WTC11 (cell line): ENCODE measurements at places on chromosomes 5 and 9.

DNA sequence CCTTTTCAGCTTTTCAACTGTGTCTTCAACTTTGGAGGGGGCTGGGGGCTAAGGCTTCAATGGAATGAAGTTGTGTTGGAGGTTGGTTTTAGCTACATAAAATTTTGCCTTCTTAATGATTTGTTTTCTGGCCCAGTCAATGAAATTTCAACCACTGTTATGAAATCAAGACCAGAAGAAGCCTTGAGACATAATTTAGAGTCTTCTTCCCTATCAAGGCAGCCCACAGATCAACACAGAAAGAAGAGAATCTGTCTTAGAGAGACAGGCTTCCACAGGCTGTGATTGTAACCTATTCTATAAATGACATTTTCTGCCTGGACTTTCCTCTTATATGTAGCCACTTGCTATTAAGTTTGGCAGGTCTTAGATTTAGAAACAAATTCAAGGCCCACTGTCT is 46.5 kb upstream of the ZSWIM6 start:
- DNase-seq: no peak

DNA sequence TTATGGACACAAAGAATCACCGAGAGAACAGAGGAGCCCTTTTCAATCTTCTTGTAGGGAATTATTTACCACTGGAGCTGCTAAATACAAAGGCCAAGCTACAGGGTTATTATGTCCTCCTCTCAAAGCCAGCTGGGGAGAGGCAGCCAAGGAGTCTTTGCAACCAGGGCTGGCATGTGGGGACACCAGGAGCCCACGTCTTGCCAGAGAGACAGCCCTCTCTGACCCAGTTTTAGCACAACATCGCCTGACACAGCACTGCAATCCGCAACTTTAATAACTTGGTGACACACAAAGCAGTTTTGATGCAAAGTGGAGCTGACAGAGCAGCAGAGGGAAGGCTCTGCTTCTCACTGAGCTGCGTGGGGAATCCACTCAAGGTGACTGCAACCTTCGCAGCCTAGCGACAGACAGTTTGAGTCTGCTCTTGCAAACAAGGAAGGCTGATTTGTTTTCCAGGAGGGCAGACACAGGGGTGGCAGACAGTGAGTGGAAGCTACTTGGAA is 33.6 kb downstream of the TLR4 start:
- no peak for DNase-seq

DNA sequence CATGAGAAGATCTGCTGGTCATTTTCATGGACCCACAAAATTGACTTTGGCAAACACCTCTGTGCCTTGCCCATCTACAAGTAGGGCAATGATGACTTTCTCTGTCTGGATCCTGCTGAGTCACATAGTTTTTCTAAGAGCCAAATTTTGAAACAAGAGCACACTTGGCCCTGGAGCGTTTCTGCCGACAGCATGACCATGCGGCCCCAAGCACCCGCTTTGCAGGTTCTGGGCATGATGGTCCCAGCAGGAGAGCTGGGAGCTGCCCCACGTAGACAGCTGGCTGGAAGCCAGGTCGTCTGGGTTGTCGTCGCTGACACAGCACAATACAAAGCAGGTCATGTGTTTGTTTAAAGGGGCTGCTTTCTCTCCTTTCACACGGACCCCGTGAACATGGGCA is 159.8 kb downstream of the SYK start:
- no peak for DNase-seq

DNA sequence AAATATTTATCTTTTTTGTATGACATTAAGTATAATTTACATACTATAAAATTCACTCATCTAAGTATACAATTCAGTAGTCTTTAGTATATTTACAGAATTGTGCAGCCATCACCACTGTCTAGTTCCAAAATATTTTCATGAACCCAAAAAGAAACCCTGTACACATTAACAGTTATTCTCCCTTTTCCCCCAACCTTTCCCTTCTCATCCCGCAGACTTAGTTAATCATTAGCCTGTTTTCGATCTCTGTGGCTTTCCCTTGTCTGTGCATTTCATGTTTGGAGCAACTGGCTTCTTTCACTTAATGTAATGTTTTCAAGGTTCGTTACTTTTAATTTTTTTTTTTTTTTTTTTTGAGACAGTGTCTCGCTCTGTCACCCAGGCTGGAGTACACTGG is 37.5 kb downstream of the MTREX start:
- no peak for DNase-seq

GRCh38 chr9:137429974-137430722 is 7.0 kb downstream of the NOXA1 start:
- DNase-seq: peak; percentile 72

DNA sequence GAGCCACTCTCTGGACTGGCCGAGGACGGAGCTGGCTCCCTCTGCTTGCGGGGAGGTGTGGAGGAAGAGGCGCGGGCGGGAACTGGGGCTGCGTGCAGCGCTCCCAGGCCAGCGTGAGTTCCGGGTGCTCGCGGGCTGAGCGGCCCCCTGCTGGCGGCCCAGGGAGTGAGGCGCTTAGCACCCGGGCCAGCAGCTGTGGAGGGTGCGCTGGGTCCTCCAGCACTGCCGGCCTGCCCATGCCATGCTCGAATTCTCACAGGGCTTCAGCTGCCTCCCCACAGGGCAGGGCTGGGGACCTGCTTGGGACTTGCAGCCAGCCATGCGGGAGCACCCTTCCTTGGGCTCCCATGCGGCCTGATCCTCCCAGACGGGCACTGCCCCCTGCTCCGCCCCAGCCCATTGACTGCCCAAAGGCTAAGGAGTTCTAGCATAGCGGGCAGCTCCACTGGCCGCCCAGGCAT is 416.9 kb downstream of the MRPS30 start:
- peak; percentile 28 for DNase-seq

DNA sequence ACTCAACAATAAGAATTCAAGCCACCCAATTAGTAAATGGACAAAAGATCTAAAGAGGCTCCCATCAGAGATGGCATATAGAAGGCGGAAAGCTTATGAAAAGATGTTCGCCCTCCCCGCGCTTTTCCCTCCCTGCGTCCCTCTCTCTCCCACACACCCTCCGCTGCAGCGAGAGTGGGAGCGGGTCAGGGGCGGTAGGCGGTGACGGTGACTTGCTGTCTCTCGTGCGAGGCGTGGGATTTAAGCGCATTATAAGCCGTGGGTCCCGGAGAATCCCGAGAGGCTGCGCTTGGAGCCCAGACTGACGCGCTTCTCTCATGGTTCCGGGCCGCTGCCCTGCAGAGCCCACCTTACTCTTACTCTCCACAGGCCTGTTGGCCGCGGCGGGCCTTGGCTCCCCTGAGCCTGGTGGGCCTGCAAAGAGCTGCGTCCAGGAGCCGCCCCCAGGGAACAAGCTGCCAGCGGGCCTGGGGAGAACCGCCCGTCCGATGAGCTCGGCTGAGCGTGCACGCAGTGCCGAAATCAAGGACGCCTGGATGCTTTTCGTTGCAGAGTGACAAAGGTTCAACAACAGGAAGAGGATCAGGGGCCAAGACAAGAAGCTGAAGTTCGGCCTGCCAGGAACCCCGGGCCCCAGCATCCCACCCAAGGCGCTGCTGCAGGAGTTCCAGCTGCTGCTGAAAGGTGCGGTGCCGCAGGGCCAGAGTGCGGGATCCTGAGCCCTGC is 42.6 kb upstream of the BICD2 start:
- DNase-seq: no peak

DNA sequence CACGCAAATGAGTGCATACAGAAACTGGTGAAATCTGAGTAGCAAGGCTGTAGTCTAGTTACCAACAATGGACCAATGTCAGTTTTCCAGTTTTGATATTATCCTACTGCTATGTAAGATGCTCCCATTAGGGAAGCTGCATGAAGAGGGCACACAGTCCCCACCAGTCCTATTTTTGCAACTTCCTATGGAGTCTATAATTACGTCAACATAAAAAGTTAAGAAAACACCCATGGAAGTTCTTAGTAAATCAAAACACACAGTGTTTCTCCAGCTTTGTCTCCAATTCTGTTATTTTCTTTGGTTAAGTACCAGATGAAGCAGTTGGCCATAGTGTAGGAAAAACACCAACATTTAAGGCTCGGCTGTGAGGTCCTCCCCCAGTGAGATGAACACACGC is 58.7 kb downstream of the FAT2 start:
- no peak for DNase-seq

DNA sequence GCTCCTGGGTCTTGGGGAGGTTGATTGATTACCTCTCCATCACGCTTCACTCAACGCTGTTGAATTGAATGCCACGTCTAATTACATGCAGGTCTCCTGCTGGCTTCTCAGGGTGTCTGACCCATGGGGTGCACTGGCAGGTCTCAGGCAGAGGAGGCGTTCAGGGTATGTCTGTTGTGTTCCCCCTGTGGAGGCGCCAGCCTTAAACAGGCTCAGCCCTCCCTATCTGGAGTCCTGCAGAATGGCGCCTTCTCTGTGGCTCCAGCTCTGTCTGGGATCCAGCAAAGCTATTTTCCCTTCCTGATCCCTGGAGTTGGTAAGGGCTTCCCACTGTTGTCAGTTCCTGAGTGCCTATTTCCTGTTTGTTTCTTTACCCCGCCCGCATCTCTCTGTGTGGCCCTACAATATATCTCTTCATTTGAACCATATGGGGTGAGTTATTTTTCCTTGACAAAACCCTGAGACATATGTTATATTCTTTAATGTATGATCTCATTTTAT is 150.0 kb downstream of the NTRK2 start:
- peak; percentile 41 for DNase-seq

- no peak for DNase-seq
Measured at GRCh38 chr5:112742424-112742823, 4.7 kb downstream of the APC start.

DNA sequence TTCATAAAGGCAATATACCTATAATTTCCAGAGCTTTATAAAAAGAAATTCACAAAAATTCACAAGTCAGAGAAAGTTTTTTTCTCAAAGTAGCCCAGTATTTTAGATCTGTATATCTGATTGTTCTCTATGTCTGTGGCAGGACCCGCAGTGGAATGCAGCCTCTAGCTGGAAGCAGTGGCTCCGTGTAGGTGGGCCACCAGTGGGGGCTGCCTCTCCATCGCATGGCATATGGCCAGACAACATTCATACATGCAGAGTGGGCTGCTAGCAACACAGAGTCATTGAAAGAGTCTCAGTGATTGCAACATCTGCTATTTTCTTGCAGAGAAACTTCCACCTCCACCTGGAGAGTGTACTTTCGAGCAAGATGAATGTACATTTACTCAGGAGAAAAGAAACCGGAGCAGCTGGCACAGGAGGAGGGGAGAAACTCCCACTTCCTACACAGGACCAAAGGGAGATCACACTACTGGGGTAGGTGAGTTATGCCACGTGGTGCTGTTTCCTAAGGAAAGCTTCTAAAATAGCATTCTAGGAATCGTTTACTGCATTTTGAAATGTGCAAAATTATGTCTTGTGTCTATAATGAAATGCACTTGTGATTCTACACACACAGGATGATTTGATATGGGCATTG is 88.5 kb upstream of the SMC5 start:
- DNase-seq: no peak

- peak; percentile 10 for DNase-seq
Measured at GRCh38 chr5:180643191-180643851, 6.1 kb downstream of the FLT4 start.

GRCh38 chr5:60611099-60611740 is 88.7 kb downstream of the DEPDC1B start:
- DNase-seq: no peak
